ENCODE measurements at places on chromosomes 2 and 18.

DNA sequence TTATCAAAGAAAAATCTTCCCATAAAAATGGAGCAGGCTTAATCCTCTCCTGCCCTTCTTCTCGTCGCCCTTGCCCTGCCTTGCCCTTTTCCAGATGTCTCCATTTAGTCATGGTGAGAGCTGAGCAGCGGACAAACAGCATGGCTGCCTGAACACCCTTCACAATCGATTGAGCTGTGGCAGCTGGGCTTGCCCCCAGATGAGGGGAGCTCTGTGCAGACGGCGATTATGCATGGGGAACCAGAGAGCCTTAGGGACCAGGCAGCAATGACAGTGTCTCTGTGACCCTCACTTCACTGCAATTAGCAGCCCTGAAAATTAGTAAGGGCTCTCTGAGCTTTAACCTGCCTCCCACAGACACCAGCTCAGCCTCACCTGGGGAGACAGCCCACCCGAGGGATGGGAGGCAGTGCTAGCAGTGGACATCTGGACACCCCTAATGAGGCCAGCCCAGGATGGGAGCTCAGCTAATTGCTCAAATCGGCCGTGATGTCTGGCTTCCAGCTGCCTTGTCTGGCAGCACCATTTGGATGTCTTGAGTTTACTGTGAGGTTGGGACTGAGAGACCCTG, 365.7 kb downstream of the TNS1 start:
- DNase-seq, result no peak

DNA sequence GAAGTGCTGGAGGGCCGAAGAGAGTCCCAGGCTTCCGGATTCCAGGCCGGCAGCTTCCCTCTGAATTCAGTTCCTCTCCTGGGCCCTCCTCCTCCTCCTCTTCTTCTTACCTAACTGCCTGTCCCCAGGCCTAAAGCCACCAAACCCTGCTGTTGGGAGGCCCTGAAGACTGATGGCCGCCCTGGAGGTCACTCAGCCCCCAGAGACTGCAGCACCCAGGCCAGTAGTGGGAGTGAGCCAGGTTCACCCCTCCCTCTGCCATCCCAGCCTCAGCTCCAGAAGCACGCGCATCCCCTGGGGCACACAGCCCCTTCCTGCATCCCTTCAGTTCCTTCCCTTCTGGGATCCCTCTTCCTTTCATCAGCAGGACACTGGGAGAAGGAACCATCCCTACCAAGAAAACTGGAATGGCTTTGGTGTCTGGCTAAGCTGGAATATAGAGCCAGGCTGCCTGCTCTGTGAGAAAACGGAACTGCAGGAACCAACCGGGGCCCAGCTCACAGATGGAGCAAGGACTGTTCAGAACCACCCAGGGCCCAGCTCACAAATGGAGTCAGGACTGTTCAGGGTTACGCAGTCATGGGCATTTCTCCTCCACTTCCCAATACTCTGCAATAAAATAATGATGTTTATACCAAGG, 127.4 kb downstream of the NDUFA10 start:
- DNase-seq, result no peak

GRCh38 chr18:6860804-6861448, 131.4 kb downstream of the ARHGAP28 start:
- no peak for DNase-seq

- no peak for DNase-seq
These were observed 16.2 kb downstream of the TANC1 start for GRCh38 chr2:158984604-158985135.

GRCh38 chr2:42494355-42495233, 812 bp upstream of the KCNG3 start:
- peak; percentile 74 for DNase-seq

DNA sequence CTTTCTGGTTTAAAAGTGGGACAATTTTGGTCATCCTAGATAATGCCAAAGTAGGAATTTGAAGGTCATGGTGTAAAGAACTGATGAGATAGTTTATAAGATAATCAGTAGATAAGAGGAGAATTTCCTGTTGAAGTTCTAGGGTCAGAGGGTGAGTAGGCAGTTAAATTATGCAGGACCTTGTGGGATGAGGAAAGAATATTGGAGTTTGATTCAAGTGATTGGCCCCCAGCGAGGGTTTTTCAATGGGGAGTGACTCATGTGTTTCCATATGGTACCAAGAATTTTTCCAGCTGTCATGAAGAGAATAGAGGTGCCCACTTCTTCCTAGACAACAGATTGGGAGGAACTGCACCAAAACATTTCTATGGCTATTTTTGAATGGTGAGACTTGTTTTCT, 940.2 kb upstream of the ZEB2 start:
- no peak for DNase-seq

DNA sequence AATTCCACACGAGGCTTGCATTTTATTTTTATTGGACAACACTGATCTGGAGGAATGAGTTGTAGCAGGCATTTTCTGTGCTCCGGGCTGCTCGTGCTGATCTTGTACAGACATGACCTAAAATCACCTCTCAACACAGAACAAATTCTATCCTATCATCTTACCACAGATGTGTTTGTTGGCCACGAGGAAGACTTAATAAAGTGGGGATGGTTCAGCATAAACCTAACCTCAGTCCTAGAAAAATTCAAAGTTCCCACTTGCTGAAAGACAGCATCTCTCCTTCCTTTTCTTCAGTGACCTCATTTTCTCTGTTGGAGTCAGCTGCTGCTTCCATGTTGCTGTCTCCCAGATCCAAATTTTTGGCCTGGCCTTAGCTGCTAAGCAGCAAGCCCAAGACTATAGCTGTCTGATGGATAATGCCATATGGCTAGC, 45.3 kb downstream of the RBKS start:
- DNase-seq, result no peak

DNA sequence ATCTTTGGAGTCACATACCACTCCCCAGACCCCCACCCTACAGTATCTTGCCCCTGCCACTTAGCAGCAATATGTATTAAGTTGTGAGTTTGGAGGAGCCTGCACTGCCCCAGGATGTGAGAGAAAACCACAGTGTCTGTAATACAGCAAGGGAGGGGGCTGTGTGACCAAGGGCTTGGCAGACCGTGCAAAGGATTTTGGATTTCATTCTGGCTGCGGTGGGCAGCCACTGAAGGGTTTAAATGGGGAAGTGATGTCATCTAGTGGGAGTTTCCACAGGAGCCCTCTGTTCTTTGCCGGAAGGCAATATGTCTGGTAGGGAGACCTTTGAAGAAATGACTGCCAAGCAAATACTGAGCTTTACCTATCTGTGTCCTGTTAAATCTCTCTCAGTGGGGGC, 202.4 kb downstream of the FHOD3 start:
- DNase-seq, result no peak

DNA sequence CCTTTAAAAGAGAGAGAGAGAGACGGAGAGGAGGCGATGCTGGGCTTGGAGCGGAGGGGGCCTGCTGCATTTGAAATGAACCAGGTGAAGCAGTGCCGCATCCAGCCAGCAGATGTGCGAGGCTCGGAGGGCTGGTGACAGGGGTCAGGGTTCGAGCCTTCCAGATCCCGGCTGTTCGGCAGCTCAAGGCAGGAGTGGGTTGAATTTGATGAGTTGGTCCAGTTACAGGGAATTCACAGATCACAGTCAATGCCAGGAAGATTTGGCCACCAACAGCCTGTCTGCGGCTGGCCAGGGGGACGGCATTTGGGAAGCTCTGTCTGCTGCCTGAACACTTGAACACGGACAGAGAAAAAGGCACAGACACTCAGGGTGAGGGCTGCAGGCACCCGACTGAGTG, 48.6 kb downstream of the PTGR3 start:
- no peak for DNase-seq

DNA sequence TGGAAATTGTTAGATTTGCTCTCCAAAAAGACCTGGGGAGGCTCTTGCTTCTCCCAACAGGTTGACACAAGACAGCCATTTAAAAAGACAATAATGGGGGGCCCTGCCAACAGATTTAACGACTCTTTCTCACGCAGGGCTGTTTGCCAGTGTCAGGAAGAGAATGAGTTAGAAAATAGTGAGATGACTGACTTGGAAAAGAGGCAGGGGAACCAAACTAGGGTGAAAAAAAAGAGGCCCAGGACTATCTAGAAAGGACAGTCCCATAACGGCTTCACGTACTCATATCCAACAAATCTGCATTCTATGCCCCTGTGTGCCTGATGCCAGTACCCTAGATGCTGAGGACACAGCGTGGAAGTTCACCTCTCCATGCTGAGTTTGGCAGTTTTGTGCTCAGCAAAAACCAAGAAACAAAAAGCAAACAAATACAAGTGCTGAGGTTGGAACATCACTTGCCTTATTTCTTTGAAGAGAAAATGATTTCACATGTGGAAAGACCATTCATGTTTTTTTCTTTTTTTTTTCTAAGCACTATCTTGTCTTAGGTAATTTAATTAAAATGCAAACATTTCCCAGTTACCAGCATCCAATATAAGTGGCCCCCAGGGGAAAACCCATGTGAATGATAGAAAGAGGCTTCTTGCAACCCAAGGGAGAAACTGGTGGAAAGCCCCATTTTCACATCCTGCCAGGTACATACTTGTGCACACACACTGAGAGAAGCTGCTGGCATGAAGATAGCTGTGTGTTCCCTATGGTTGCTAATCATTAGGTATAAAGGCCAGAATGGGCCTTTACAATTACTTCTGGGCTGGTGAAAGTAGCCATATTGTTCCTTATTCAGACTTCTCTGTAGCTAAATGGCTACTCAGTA, 10.6 kb upstream of the WIPF1 start:
- DNase-seq, result no peak

DNA sequence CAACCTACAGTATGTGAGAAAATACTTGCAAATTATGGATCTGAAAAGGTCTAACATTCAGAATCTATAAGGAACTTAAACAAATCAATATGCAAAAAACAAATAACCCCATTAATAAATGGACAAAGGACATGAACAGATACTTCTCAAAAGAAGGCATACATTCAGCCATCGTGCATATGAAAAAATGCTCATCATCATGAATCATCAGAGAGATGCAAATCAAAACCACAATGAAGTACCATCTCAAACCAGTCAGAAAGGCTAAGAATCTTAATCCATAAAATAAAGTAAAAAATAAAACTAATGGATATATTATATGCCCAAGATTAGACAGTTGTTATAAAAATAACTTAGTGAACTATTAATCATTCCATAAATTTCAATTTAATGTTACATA, 154.0 kb downstream of the CALCRL start:
- DNase-seq, result no peak

- no peak for DNase-seq
These were observed 235.5 kb downstream of the MYT1L start for GRCh38 chr2:2095360-2096093.

- DNase-seq, result no peak
These were observed 2.7 kb downstream of the TUBB6 start for GRCh38 chr18:12310762-12311161.

GRCh38 chr18:44786257-44786656, 105.6 kb downstream of the SETBP1 start:
- no peak for DNase-seq

GRCh38 chr2:197028230-197028629, 101.7 kb upstream of the PGAP1 start:
- no peak for DNase-seq

DNA sequence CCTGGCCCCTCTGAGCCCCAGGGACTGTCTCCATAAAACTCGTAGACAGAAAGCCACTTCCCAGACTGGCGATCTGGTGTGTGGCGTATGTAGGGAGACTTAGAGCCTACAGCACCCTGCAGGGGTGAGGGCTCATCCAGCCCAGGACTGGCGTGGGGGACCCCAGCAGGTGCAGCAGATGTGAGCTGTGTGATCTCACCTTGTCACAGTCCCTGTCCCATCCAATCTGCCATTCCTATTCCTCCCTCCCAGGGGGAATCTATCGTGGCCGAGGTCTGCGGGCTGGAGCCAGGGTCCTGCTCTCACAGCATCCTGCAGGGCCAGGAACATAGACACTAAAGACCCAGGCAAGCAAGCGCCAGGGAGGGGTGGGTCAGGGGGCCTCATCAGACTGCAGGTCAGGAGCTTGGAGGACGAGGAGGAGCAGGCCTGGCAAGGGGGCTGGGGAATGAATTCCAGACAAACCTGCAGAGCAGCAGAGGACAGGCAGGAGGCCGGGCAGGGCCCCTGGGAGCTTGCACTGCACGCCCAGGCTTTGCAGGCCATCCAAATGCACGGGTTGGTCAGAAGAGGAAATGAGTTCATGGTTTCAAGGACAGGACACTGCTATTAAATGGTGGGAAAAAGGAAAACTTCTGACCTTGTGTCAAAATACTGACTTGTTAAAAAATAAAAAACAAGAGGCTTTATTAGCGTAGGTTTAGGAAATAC, 32.5 kb downstream of the HS6ST1 start:
- DNase-seq, result no peak

DNA sequence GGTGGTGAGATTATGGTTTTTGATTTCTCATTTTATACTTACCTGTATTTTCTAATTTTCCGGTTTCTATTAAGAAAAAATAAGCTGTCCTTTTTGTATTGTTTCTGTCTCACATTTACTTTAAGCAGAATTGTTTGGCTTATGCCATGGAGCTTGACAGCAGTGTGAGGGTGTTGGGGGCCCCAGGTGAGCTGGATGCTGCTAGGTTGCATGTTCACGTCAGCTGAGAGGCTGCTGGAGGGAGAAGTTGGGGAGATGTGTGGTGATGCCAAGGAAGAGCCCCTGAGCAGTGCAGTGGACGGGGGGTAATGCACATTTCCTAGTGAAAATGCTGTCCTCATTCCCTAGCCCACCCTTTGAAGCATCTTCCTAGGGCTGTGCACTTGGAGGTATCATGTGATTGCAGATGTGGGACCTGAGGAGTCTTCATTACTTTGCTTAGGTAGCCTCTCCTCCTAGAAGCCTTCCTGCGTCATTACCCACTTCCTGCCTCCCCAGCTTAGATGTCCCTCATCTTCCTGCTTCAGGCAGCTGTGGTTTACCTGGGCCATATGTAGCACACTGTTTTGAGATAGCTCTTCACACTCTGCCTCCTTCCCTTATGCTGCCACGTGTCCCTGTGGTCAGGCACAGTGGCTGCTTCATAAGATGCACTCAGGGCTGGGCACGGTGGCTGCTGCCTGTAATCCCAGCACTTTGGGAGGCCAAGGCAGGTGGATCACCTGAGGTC, 16.2 kb downstream of the ATG16L1 start:
- no peak for DNase-seq

GRCh38 chr2:101625387-101625786, 72.1 kb upstream of the MAP4K4 start:
- no peak for DNase-seq

DNA sequence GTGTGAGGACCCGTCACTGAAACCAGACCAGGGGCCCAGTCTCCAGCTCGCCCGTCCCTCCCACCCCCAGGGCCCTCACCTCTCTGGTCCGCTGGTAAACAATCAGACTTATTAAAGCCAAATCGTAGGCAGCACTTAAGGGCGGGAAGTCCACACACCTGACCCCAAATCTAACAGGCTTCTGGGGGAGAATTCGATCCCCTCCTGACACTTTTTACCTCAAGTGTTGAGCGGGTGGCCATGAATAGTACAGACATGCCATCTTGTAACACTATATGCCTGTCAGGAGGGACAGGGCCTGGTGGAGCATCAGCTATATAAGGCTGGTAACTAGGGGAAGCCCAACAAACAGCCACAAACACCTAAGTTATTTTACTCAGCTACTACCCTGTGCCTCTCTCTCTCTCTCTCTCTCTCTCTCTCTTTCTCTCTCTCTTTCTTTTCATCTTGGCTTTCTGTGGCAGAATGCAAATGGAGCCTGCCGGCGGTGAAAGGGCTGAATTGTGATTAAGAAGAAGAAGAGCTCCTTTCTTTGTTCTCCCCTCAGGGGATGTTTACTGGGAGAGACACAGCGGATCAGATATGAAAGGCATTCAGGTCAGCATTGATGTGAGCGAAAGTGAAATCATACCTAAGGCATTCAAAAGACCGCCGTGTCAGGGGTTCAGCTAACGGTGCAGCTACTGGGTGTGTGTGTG, 9.5 kb downstream of the ZEB2 start:
- DNase-seq, result no peak

GRCh38 chr2:176147210-176147799, 4.0 kb upstream of the HOXD4 start:
- DNase-seq, result no peak

All from SHP77 (cell line).